ENCODE measurements at places on chromosomes 1 and 21.
A peak's percentile ranks its signal among the peaks of the same experiment; 100 is the strongest.

GRCh38 chr1:198674009-198674408, 35.2 kb downstream of the PTPRC start:
- DNase-seq = no peak

GRCh38 chr1:227343206-227343605, 24.9 kb upstream of the CDC42BPA start:
- DNase-seq = no peak

GRCh38 chr1:53508991-53509666, 49.9 kb downstream of the DMRTB1 start:
- no peak for DNase-seq

DNA sequence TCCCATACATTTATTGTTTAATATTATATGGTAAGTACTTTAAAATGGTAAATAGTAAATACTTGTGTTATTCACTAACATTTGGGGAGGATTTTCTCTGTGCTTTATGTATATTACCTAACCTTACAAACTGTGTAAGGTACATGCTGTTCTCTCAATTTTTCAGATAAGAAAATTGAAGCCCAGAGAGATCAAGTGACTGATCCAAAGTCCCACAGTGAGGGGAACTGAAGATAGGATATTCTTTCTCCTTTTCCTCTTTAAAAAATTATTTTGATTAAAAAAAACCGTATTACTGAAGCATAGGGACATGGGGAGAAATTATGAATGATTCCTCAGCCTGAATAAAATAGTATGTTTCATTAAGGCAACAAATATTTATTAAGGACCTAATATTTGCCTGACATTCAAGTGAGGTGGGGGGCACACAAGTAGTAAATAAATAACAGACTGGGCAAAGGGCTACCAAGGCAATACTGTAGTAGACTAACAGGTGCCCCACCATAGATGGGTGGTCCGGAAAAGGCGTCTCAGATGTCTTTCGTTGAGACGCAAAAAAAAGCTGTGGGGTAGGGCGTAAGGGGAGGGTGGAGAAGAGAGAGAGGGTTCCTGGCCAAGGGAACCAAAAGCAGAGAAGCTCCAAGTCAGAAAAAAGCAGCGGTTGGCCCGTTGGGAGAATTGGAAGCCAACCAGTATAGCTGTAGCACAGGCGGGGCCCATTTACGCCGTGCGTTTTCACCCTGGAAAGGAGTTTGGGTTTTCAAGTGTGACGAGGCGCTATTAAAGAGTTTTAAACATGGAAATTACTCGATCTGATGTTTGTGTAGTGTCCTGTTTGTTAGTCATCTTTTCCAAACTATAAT, 944 bp upstream of the AGO3 start:
- DNase-seq = peak; percentile 55

DNA sequence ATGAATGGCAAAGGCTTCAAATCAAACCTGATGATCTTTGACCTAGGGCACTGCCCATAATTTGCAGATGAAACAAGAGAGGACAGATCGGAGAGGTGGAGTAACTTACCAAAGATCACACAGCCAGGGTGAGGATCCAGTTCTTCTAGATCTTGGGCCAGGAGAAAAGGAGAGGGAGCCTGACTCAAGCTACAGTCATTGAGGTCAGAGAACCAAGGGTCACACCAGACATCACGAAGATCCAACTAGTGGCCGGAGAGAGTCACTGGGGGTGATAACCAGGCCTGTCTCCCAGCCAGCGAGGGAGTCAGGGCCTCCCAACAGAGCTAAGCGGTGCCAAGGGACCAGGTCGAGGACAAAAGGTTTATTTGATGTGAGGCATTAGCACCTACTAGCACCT, 115.0 kb downstream of the RIPK4 start:
- no peak for DNase-seq

DNA sequence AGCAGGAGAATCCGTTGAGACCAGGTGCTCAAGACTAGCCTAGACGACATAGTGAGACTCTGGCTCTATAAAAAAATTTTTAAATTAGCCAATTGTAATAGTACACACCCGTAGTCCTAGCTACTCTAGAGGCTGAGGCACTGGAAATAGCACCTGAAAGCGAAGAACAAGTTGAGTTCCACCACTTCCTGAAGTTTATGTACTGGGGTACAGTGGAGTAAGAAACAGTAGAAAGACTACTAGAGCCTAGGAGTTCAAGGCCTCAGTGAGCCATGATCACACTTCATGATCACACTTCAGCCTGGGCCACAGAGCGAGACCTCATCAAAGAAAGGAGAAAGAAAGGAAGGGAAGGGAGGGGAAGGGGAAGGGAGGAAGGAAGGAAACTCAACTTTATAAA, 19.8 kb downstream of the RSBN1 start:
- DNase-seq = no peak

- no peak for DNase-seq
Observed at GRCh38 chr1:110596312-110596711, 9.8 kb downstream of the KCNA2 start.

DNA sequence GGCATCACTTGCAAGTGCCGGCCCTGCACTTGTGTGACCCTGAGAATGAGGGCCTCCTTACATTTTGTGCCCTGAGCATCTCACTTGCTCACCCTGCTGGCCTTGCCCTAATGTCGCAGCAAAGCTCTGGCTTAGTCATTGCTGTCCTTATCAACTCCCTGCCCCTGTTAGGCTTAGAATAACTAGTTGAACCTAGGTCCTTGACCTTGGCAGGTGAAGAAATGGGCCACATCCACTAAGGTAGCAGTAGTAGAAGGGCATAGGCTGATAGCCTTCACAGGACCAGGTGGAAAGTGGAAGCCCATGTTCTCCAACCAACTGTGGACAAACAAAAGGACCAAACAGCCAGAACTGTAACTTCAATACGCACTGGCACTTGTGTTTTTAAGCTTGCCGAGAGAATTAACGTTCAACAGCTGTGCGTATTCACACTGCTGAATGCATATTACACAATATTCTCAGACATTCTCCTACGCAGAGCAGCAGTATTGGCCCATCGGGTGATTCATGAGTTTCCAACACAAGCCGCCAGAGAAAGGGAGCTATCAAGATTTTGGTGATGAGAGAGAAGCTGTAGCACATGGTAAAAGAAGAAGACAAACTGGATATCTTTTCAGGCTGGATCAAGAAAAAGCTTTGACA, 27.7 kb upstream of the PTGFRN start:
- DNase-seq = no peak

DNA sequence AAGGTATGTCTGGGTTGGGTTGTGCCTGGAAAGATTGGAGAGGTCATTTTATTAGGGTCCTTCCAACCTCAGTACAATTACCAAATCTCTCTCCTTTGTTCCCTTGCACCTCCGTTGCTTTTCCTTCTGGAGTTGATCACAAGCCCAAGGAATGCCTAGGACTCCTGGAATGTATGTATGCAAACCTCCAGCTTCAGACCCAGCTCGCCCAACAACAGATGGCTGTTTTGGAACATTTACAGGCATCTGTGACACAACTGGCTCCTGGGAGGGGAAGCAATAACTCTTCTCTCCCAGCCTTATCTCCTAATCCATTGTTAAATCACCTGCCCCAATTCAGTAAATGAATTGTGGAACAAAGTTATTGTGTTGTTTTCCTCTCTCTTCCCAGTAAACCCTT, 8.3 kb downstream of the TSACC start:
- no peak for DNase-seq

DNA sequence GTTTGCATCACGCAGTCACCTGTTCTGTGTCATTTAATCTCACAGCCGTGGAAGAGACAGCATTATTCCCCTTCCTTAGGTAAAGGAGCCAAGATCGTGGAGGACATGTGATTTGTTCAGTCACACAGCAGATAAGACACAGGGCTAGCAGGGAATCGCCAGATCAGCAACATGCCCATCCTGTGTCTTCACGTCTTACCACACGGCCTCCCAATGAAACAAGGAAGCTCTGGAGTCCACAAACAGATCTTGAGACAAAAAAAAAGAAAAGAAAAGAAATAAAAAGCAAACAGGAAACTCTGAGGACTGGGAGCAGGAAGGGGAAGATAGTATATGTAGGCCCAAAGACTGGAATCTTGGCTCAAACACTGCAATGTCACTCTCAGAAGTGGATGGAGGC, 155.3 kb downstream of the ADSS2 start:
- DNase-seq = no peak

DNA sequence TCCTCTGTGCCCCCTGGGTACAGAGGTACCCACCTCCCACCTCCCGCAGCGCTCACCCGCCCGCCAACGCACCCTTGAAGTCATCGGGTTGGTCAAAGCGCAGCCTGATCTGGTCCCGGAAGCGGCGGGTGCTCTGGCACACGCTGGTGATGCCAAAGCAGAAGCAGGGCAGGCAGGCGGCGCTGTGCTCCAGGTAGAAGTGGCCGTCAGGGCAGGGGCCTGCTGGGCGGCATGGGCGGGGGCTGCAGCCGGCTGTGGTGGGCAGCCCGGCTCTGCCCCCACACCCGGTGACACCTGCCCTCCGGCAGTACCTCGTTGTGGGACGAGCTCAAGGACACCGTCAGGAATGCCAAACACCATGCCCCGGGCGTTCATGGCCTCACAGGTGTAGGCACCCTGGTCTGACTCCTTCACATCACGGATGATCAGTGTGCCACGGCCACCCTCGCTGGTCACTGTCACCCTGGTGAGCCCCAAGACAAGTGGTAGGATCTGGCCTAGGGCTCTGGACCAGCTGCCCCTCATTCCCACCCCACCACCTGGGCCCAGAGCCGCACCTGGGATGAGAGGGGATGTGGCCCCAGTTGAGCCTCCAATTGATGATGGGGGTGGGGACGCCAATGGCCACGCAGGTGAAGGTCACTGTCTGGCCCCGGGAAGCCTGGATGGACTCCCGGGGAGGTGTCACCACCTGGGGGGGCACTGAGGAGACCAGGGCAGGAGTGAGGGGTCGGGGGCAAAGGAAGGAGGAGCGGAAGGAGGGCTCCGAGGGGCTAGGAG, 52.5 kb downstream of the HSPG2 start:
- no peak for DNase-seq

GRCh38 chr21:46095814-46096595, 1.9 kb upstream of the COL6A2 start:
- no peak for DNase-seq

DNA sequence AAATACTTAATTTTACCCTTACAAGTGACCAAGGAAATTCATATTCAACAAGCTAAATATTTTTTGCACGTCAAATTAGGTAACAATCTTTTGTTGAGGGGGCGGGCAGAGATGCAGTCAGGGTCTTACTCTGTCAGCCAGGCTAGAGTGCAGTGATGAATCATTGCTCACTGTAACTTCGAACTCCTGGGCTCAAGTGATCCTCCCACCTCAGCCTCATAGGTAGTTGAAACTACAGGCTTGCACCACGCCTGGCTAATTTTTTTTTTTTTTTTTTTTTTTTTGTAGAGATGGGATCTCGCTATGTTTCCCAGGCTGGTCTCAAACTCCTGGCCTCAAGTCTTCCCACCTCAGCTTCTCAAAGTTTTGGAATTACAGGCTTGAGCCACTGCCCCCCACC, 26.5 kb downstream of the PHTF1 start:
- DNase-seq = no peak

DNA sequence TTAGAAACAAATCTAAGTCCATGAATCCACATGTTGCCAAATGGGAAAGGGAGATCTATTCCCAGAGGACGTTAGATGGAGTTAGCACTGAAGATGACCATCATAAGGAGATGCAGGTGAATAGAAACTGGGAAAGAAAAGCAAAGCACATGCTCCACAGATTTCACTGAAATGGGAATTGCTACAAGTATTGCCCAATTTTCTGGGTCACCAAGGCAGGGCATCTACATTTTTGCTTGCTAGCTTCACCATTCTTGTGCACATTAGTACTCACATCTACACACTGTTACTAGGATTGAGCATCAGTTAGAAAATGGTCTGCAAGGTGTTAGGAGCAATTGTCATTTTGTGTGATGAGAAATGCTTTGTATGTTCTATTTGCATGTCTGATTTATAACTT, 99.1 kb downstream of the JAK1 start:
- no peak for DNase-seq

- DNase-seq = no peak
Observed at GRCh38 chr1:171780583-171781175, 781 bp upstream of the METTL13 start.

DNA sequence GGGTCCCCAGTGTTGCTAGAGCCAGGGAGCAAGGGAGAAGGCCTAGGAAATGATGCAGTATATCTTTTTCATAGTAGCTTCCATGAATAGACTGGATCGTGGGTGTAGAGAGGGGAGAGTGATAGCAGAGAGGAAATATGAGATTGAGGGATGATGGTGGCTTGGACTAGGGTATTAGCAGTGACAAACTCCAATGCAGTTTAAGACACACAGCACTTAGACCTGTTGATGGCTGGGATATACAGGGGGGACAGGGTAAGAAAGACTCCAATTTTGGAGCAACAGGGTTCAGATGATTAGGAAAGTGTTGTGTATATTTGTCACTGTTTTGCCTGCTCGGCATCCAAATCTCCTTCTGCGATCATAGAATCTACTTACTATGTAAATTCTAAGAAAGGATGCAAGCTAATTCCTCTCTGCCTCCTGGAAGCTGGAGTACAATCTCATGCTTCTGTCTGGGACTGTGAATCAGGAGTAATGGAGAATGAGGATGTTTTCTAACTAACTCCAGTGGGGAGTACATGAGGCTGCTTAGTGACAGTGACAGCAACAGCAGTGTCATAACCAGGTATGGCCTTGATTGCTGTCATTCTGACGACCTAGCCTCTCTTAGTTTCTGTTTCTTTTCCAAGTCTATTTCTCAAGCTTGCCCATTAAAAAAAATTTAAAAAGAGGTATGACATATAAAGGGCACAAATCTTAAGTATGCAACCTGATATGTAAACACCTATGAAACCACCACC, 47.5 kb downstream of the SYDE2 start:
- no peak for DNase-seq

DNA sequence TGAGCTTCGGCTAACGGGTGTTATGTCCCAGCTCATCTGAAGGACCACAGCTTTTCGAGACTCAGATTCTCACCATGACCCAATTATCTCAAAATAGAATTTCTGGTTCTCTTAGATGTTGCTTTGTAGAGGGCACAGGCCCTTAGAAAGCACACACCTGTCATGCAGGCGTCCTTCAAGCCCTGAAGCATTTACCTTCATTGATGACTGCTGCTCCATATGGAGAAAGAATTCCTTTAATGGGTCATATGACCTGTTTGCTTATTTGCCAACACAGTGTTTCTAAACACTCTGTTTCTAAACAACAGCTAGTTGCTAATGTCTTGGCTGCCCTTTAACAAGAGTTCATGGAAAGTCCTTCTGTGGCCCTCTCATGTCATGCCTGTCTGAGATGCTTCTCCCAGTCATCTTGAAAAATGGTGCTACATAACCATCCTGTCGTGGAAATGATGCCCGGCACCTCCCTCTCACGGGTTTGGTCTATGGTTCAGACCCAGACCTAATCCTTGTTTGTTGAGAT, 495.7 kb downstream of the KIF26B start:
- DNase-seq = no peak

GRCh38 chr1:99707535-99708142, 58.8 kb downstream of the FRRS1 start:
- peak; percentile 74 for DNase-seq

All from NCI-H524 (cell line).